ENCODE measurements at places on chromosomes 3 and 15.

DNA sequence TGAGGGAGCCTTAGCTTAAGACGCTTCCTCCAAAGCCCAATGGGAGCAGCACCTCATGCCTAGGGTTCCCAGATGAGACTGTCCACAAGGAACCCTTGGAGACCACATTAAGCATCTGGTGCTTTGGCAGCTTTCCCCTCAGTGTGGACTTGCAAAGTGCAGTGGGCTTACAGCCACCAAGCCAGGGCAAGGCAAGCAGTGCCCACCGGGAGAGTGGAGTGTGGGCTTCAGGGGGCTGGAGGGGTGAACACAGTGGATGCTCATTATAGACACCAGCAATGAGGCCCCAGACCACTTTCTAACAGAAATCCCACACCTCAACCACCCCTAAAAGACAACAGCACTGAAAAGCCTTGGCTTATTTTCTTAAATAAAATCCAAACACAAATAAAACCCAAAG, 9.1 kb upstream of the MUSTN1 start:
- no peak for DNase-seq

GRCh38 chr3:19270481-19270880, 122.2 kb downstream of the KCNH8 start:
- no peak for DNase-seq

DNA sequence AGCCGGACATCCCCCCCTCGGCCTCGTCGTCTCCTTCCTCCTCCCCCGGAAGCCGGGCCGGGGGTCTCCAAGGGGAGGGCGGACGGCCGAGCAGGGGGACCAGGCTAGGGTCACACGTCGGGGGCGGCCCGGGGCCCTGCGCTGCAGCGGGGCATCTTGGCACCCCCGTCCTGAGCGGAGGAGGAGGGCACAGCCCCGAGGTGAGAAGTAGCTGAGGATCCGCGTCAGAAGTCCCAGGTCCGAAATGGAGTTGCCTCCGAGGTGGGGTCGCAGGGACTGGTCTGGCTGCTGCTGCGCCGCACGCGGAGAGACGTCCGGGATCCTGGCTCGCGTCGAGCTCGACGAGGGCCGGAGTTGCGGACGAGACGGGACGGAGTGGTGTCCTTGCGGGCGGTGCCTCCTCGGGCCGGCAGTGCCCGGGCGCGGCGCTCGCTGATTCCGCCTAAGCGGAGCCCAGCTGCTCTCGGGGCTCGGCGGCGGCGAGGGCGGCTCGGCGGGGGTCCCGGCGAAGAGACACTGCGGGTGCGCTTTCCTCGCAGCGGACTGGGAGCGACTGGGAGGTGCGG, at the start of gene ADCY5:
Gene ADCY5, minus strand, starts transcription at position 555 of the 566 bp plus-strand sequence. Its CDS starts 545 bp downstream, at position 10.
- no peak for DNase-seq

DNA sequence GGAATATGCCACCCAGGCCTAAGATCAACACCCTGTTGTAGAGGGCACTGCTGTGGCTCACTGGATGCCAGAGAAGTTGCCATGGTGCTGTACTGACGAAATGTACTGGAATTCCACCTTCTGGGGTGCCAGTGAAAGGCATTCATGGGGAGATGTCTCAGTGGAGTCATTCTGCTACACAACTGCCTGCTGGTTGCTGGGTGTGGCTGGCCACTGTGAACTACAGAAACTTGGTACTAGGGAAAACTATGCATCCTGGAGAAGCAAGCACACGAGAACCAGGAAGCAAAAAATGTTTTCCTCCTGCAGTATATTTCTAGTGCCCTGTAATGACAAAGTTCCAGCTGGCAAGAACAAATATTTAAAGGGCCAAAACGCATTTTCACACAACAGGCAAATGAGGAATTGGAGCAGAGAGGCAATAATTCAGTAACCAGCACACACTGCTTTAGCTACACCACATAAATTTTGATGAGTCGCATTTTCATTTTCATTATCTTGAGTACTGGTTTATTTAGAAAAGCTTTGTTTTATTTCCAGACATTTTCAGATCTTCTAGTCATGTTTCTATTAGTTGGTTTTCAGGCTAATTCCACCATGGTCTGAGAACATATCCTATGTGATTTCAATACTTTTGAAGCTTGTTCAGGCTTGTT, 18.3 kb upstream of the RFX7 start:
- no peak for DNase-seq

DNA sequence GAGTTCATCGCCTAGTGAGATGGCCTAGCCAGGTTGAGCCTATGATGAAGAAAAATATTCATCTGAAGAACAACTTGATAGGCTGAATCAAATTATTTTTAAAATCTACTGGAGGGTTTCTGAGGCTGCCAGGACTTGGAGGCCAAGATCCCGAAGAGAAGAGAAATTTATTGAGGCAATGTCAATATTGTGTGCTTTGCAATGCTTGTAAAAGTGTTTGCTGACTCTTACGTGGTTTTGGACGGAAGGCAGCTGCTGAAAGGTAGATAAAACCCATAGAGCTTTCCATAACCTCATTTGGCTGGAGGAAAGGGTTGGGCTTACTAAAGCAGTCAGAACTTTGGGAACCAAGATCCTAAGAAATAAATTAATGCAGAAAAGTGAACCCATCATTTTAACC, 361.0 kb upstream of the IL12A start:
- no peak for DNase-seq

GRCh38 chr15:61764141-61764540, 296.1 kb downstream of the VPS13C start:
- no peak for DNase-seq

DNA sequence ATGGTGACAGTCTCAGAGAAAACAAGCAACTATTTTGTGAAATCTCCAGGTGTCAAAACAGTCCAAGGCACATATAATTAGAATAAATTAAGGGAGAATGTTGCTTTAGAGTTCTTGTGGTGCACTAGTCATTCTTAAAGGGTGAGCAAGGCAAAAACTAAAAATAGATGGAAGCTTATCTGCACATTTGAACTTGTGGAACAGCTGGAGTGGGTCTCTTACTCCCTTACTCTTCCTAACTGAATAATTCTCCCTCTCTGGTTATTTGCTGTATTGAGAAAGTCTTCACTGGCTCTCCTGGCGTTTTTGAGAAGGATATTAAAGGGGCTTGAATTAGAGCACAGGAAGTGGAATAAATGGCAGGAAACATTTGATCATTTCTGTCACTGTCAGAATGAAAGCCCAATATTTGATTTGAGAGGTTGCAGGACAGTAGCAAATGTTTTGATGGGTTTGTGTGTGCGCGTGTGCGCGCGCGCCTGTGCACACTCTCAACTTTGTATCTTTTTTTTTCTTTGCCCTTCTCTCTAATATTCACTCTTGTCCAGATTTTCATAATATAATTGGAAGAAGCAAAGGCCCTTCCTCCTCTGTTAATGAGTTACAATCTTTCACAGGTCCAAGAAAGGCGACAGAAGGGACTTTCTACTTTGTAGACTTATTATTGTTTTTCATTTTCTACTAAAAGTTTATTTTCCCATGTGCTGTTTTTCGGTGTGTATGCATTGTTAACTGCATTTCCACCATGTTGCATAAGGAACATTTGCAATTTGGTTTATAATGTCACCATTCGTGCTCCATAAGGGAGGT, 40.9 kb downstream of the AKAP13 start:
- no peak for DNase-seq

GRCh38 chr3:114383875-114384557, 90.2 kb downstream of the TIGIT start:
- peak; percentile 47 for DNase-seq

GRCh38 chr3:121064121-121064520, 156.1 kb downstream of the STXBP5L start:
- DNase-seq = no peak

DNA sequence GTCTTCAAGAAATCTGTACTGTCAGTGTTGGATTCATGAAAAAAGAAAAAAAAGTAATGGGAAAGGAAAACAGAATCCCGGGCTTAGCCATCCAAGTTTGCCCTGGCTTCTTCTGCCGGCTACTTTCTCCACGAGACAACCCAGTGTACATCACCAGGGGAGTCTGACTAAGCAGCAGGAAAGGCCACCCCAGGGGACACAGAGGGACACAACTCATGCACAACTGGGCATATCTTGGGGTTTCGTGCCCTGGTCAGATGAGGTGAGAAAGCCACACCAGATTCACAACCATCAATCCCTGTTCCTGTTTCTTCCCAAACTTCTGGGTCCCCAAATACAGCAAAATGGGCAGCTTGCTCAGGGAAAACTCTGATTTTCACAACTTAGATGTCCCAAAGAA, 33.2 kb downstream of the ADAMTS17 start:
- no peak for DNase-seq

DNA sequence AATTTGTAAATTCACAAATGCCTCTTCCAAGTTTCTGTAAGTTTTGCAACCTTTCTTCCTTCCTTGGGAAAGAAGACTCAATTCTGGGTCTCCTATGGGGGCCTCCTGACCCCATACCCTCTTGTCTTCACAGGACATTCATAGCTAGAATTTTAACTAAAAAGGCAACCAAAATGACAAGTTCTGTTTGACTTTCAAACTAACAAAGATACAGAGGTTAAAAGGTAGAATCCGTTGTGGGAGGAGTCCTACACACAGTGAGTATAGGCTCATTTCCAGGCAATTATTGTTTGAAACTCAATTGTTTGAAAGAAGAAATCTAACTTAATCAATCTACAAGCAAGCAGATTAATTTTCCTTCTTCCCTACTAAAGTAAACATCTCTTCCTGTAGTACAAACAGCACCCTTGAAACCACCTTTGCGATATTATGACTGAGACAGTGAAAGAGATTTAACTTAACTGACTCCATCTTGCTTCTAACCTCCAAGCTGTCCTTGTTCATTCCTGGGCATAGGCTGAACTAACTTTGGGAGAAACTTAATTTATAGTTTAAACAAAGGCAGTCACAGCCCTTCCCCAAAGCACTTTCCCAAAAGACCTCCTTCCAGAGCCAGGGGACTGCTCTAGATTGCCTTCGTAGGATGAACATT, 14.4 kb upstream of the TNFSF10 start:
- DNase-seq = no peak

Measured in T-cell (primary cell).